ENCODE measurements at places on chromosomes 2 and 18.
A peak's percentile ranks its signal among the peaks of the same experiment; 100 is the strongest.

DNA sequence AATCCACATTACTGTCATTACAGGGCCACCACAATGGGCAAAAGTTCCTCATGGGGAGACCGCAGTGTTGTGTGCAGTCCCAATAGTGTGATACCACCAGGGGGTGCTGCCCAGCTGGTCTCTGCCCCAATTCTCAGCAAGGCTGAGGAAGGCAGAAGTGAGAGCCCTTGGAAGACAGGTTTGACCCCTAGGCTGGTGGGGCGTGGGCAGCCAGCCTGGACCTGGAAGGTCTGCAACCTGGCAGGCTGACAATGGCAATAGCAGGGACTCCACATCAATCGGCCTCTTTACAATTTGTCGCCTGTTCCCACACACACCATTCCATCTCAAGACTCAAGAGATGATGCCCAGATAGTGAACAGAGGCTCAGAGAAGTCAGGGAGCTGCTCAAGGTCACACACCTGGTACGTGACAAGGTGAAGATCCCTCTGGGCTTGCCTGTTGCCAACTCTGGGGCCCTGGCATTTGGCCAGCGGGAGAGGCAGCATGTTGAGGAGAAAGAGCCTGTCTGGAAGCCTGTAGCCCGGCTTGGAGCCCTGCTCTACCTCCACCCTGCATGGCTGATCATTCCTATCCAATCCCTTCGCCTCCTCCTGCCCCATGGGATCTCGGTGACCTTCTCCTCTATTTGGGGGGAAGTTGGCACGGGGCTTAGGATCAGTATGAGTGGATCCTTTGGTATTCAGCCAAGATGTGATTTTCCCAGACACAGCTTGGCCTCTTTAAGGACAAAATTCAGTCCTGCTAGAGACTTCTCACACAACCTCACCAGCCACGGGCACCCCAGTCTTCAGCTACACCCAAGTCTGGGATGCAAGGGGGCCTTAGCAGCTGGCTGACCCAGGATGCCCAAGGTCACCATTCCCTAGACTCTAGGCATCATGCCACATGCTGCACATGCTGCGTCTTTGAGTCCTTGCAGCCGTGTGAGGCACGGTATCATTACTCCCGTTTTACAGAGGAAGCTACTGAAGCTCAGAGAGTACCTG lies 2.9 kb upstream of the ATOH8 start:
- peak; percentile 84 for DNase-seq

DNA sequence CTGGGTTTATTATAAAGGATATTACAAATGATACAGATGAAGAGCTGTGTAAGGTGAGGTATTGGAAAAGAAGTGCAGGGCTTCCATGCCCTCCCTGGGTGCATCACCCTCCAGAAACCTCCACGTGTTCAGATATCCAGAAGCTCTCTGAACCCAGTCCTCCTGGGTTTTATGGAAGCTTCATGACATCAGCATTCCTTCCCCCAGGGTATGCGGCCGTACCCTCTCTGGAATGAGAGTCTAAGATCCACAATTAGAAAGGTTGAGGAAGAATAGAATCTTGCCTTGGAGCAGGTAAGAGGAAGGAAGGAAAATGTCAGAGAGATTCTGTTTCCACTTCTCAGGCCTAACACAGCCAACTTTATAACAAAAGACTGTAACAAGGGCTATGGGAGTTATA lies 208.2 kb upstream of the DCC start:
- DNase-seq = no peak

DNA sequence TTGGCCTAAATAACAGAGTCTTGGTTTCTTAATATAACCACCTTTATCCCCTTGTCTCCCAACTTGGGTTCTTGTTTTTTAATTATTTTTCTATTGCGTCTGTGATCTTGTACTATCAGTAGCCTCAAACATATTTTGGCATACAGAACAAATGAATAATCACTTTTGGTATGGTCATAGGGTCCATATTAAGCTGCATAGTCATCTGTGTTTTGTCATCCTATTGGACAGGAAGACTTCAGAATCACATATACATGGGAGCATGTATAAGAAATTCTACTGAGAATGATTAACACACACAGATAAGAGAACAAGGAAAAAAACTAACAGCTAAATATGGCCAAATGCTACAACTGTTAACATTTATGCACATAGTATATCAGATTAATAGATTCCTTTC lies 126.0 kb downstream of the MEP1B start:
- DNase-seq = no peak

DNA sequence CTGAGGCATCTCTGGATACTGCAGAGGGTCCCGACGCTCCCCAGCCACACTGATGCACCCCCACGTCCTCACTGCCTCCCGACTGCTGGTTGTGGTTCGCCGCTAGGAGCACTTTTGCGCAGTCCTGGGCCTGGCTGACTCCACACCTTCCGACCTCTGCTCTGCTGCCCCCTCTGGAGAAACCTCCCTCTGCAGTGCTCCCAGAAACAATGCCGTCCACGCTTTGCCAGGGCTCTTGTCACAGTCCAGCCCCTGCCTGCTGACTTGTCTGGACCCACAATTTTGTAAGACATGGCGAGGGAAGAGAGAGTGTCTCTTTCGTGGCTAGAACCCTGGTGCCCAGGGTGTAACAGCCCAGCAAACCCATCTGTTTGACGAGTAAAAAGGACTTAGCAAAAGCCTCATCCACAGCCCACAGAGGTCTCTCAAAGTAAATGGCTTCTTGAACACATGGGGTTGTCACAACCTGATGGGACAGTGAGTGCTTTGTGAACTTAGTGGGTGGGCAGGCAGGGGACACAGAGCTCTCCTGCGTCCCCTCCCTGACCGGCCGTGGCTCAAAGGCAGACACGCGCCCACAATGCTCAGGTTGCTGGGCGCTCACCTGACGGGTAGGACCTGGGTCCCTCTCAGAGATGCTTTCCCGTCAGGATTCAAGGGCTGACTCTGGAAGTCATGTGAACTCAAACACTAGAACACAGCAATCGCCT lies 4.0 kb downstream of the COPS9 start:
- no peak for DNase-seq

DNA sequence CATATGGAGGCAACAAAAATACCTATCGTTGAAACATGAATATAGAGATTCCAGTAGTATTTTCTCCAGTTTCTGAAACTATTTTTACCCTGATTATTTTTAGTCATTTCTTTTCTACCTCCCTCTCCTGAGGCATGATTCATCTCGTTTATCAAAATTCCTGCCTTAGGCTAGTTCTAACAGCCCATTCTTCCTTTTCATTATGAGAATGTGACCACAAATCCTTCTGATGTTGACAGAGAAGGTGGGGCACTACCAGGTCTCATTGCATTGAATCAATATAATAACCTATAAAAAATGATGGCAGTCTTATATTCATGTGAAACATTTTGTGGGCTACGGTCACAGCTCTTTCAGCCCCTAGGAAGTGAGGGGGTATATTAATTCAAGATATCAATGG lies 406.5 kb upstream of the UBE2E3 start:
- DNase-seq = no peak

GRCh38 chr18:31555971-31556747 lies 35.5 kb upstream of the TTR start:
- DNase-seq = peak; percentile 84

- DNase-seq = no peak
These were observed 102.1 kb upstream of the SH3BP4 start for GRCh38 chr2:234849678-234850077.

- no peak for DNase-seq
These were observed 28.8 kb downstream of the INPP5D start for GRCh38 chr2:233088972-233089345.

DNA sequence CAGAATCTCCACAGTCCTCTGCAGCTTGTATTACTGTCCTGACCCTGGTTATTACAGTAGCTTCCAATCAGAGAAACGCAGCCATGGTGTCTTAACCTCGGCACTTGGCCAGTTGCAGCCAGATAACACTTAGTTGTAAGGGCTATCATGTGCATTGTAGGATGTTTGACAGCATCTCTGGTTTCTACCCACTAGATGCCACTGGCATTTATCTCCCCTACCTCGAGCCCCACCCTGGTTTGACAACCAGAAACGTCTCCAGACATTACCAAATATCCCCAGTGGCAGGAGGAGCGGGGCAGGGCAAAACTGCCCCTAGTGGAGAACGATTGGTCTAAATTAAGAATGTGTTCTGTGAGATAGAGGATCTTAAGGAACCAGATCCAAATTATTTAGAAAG lies 13.1 kb downstream of the DSG2 start:
- DNase-seq = no peak

- DNase-seq = no peak
These were observed 483.7 kb downstream of the PTPRM start for GRCh38 chr18:8050616-8051329.

DNA sequence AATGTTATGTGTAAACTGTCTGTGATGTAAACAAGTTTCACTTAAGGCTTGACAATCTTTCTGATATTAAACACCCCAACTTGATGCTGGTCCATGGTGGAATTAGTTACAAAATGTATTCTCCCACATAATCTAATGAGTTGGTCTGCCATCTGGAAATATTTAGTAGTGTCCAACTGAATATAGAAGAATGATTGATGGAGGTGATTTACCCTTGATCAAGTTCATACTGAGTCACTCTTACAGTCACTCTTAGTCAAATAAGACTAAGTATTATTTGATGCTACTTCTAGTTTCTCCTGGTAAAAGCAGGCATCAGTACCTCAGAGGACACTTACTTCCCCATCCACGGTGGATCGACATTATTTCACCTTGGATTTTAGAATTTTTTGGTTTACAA lies 198.1 kb downstream of the SATB2 start:
- no peak for DNase-seq

- DNase-seq = no peak
These were observed 29.1 kb downstream of the GAREM1 start for GRCh38 chr18:32441533-32441932.

GRCh38 chr2:96320326-96320725 lies 4.8 kb upstream of the ITPRIPL1 start:
- no peak for DNase-seq
